ENCODE measurements at places on chromosomes 1 and 21.

- DNase-seq = no peak
These were observed 79.0 kb upstream of the USP25 start for GRCh38 chr21:15650735-15651134.

DNA sequence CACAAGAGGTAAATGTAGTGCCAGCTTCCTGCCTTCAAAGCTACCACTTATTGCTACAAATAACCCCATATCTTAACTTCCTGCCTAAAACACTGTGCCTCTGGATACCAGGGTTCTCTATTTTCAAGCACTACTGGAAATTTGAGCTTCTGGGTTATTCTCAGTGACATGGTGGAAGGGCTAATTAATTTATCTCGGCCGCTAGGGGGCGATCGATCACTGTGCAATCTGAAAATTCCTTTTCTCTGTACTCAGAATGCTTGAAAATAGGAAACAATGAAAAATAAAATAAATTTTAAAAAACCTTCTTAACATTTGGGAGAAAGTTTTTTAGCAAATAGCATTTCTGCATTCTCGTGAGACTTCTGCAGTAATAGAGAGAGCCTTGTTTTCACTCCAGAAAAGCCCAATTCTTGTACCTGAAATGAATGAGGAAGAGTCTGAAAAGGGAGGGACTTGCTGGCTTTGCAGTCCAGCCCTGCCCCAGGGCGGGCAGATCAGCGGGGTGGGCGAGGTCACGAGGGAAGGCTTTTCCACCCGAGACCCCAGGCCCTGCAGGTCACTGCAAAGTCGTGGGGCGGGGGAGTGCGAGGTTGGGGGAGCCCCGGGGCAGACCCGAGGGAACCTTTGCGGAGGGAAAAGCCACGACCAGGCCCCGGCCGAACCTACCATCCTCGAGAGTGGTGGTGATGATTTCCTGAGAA is 276.7 kb downstream of the PCP4 start:
- DNase-seq = peak; percentile 49

DNA sequence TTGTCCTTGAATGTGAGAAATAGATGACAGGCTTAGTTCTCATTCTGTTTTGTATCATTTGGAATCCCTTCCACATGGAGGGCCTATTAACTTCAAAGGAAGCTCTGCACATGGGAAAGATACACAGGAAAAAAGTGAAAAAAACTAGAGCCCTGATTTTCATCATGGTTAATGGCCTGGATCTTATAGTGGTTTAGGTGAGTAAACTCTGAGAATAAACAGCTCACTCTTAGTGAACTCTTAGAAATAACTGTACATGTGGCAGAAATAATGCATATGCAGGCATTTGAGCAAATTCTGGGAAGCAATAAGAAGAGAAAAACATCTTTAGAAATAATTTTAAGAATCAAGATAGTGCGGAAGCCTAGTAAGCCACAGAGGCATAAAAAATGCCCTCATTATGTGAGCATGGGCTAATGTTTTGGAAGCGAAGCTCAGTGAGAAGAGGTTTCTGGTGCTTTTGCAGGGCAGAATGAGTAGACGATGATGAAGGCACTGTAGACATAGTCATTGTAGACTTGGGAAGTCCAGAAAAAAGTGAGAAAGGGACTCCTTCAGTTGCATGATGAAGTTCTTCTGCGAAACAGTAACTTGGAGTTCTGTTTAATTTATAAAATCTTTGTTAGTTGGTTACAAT is 279.9 kb downstream of the DNM3 start:
- no peak for DNase-seq

DNA sequence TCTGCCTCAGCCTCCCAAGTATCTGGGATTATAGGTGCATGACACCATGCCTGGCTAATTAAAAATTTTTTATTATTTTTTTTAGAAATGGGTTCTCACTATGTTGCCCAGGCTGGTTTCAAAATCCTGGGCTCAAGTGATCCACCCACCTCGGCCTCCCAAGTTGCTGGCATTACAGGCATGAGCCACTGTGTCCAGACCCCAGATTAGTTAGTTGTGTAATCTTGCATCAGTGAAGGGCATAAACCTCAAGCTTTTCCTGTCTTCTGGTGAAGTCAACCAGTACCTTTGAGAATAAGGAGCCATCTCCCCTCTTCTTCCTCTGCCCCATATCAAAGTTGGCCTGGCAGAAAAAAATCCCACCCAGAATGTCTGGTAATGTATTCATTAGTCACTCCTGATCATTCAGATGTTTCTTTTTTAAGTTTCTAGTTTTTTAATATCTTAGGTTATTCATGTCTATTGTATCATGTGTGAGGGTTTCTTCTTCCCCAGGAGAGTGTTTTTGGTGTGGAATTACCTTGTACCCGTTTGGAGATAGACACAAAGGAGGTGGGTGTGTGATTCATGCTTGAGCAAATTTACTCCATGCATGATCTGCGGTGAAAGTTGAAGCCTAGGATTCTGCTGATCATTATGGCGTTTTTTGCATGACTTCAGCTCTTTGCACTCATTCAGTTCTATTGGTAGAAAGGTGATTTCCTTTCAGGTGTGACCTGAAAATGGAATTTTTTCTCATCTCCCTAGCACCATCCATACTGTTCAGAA is 144.0 kb downstream of the FMN2 start:
- no peak for DNase-seq

- no peak for DNase-seq
These were observed 128.1 kb downstream of the PLXNA2 start for GRCh38 chr1:208115924-208116640.

GRCh38 chr1:224751624-224752311 is 135.7 kb downstream of the CNIH3 start:
- DNase-seq = no peak

DNA sequence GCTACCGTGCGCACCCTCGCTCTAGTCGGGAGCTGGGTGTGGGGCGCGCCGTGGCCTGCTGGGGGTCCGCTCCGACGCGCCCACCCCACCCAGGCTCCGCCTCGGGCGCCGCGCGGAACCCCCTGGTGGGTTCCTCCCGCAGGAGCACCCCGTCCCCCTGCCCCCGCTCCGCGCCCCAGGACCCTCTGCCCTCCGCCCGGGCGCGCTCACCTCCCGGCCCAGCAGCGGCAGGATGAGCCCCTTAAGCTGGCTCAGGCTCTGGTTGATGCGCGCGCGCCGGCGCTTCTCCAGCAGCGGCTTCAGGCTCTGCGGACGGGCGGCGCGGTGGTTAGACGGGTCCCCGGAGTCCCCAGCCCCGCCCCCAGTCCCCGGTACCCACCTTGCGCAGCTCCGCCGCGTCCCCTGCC is 319 bp downstream of the HES2 start:
- DNase-seq = no peak

Measured in NCI-H446 (cell line).